Left ventricle myocardium inferior (tissue), 1 donor: ENCODE measurements at places on chromosomes 7 and 10.

- peaks cover 4% of the 10 kb centered on the region for H3K4me1 ChIP-seq
- H3K4me3 ChIP-seq, result no peak overlapping the region
- no peaks in the 10 kb centered on the region for H3K27me3 ChIP-seq
- H3K27ac ChIP-seq, result no peak overlapping the region
- H3K36me3 ChIP-seq, result no peaks in the 10 kb centered on the region
These were observed 284.1 kb upstream of the CSTF2T start for GRCh38 chr10:51983481-51983880.

DNA sequence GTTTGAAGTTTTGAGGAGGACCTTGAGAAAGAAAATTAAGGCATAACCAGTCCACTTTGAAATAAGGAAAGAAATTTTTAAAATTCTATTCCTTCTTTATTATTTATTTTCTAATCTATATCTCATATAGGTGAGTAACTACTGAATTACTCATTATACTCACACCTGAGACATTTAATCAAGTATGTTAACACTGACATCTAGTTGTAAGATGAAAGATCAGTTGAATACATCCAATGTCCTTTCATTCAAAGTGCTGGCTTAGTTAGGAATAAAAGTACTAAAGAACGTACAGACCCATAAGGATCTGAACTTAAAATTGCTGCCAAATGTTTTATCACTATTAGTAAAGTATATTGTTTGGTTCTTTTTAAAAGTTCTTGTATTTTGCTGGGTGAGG is 23.5 kb downstream of the TRDMT1 start:
- no peaks in the 10 kb centered on the region for H3K36me3 ChIP-seq
- no peak overlapping the region for H3K27ac ChIP-seq
- no peak for DNase-seq

DNA sequence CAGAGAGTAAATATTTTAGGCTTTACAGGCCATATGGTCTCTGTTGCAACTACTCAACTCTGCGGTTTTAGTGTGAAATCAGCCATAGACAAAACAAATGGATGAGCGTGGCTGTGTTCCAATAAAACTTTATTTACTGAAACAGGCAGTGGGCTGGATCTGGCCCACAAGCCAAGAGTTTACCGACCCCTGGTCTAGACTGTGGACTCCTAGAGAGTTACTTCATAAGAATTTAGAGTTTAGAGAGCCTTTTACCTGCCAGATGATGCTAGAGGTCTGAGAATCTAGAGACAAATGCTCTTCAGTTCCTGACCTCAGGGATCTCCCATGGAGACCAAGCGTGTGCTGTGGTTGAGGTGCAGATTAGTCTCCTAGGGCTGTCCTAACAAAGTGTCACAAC is 174.8 kb downstream of the PTEN start:
- no peaks in the 10 kb centered on the region for H3K36me3 ChIP-seq
- peaks cover 22% of the 10 kb centered on the region for H3K4me1 ChIP-seq
- no peak overlapping the region for H3K4me3 ChIP-seq

DNA sequence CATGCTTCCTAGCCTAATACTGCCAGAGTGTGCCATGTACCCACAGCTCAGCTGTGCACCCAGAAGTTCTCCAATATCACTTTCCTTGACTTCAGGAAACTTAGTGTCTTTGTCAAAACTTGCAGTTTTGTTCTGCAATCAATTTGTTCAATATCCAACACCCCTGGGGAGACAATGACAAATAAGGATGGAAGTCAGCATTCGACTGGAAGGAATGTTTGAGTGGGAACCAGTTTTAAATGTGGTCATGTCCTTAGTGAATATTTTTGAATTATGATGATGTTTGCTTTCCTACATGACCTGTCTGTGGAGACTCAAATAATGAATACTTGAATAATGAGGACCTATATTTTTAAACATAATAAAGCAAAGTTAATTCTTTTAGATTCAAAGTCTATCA is 112.0 kb downstream of the ANK3 start:
- H3K4me3 ChIP-seq, result no peak overlapping the region
- H3K27me3 ChIP-seq, result no peaks in the 10 kb centered on the region
- H3K36me3 ChIP-seq, result peaks cover 32% of the 10 kb centered on the region
- no peak overlapping the region for H3K27ac ChIP-seq
- no peak for DNase-seq
- H3K4me1 ChIP-seq, result peaks cover 43% of the 10 kb centered on the region

- no peaks in the 10 kb centered on the region for H3K27me3 ChIP-seq
- no peak for DNase-seq
- peaks cover 21% of the 10 kb centered on the region for H3K4me1 ChIP-seq
- no peak overlapping the region for H3K4me3 ChIP-seq
- H3K36me3 ChIP-seq, result peaks cover 71% of the 10 kb centered on the region
These were observed 7.7 kb downstream of the DDX56 start for GRCh38 chr7:44565795-44566559.

- H3K27me3 ChIP-seq, result no peaks in the 10 kb centered on the region
- DNase-seq, result no peak
- H3K36me3 ChIP-seq, result no peaks in the 10 kb centered on the region
- H3K4me3 ChIP-seq, result no peak overlapping the region
- peaks cover 2% of the 10 kb centered on the region for H3K4me1 ChIP-seq
These were observed 75.4 kb upstream of the SVIL start for GRCh38 chr10:29710128-29710527.

DNA sequence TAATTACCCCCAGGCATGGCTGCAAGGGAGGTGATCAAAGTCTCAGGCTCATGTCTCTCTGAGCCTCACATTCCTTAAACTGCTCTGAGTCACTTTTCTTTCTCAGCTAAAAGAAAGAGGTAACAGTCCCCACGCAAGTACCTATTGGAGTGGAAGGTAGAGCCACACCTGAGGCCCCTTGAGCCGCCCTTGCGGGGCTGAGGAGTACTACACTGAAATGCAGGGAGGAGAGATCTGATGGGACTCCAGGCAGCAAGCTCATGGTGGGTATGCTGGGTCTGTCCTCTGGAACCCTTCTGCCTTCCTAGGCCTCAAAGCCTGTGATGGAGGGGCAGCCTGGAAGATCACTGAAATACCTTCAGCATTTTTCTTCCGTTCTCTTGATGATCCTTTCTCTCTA is 960.0 kb downstream of the DNAJB9 start:
- DNase-seq, result no peak
- H3K36me3 ChIP-seq, result no peaks in the 10 kb centered on the region
- H3K27me3 ChIP-seq, result no peaks in the 10 kb centered on the region
- H3K4me1 ChIP-seq, result no peaks in the 10 kb centered on the region
- H3K4me3 ChIP-seq, result no peak overlapping the region

- H3K4me3 ChIP-seq, result no peak overlapping the region
- no peaks in the 10 kb centered on the region for H3K27me3 ChIP-seq
These were observed 12.4 kb downstream of the GNAT3 start for GRCh38 chr7:80499350-80499953.

DNA sequence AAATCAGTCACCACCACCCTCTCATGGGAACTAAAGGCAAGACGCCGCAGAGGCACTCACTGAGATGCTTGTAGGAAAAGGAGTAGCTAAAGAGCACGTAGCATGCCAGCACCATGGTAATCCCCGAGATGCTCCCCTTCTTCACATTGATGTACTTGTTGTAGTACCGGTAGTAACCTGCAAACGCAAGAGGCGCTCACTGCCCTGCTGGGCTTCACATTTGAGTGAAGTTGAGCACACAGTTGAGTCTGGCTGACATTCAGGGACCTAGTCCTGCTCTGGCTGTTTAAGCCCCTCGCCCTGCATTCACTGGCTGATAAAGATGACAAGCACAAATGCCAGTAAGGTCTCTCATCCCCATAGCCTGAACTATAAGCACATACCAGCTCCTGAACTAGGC is 6.9 kb downstream of the ATP5MF start:
- peaks cover 64% of the 10 kb centered on the region for H3K4me1 ChIP-seq
- no peak for DNase-seq
- no peaks in the 10 kb centered on the region for H3K27me3 ChIP-seq

DNA sequence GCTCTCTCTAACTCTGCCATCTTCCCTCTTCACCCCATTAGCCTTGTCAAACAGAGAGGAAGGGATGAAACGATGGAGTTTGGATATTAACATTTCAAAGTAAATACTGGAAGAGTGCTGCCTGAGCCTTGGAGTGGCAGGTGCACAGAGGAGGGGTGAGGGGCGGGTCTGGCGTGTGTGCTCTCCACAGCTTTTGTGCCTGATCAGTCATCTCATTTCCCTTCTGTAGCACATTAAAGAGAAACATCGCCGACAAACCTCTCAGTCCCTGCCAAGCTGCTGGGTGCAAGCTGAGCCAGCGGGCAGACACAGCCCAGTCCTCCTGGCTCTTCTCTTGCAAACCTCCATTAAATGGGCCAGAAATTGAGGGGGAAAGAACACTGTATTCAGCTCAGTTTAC is 76.2 kb downstream of the SLIT1 start:
- no peak for DNase-seq
- H3K27ac ChIP-seq, result no peak overlapping the region
- H3K27me3 ChIP-seq, result no peaks in the 10 kb centered on the region
- peaks cover 8% of the 10 kb centered on the region for H3K4me1 ChIP-seq

DNA sequence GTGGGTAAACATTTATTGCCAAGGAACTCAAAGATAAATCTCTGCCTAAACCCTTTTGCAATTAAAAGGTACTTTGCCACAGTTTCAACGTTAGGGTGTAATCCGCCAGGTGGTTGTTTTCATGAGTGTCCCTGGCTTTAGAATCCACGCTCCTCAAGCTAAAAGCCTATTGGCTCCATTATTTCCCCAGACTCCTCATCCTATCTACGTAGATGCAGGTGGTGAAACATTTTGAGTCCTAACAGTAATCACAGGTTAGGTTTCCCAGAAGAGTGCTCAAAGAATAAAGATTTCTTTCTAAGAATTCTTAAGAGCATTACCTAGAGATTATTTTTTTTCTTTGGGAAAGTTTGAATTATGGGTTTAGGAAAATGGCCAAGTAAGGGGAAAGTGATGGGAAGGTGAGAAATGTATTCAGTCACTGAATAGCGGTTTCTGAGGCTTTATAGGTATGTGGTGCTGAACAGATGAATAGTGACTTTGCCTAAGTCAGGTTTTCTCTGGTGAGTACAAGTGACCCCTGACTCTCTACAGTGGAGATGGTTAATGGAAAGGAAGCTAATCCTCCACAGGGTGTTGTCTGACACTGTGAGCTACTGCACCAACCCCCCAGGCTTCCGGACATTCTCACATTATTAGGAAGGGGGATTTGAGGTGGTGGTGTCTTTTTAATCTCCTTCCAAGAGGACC is 60.2 kb downstream of the NRP1 start:
- peaks cover 34% of the 10 kb centered on the region for H3K36me3 ChIP-seq
- H3K27me3 ChIP-seq, result no peaks in the 10 kb centered on the region
- H3K4me3 ChIP-seq, result peak overlapping the region; percentile 55
- peaks cover 100% of the 10 kb centered on the region for H3K4me1 ChIP-seq
